GM10248 (cell line): ENCODE measurements at places on chromosomes 13 and 19.

DNA sequence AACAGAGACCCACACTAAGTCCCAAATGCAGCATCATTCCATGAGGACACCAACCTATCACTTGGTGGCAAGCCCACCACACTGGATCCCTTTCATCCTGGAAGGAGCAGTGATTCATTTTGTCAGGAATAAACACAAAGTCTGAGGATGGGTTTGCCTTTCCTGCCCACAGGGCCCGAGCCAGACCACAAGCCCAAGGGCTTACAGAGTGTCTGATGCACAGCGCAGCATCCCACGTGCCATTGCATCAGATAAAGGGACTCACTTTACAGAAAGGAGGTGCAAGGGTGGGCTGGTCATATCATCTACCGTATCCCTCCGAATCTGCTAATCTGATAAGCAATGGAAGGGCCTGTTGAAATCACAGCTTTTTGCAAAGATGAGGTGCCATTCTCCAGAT is 12.2 kb upstream of the KCTD15 start:
- no peak for DNase-seq

- DNase-seq = no peak
Observed at GRCh38 chr13:33448889-33449288, 163.3 kb upstream of the STARD13 start.

DNA sequence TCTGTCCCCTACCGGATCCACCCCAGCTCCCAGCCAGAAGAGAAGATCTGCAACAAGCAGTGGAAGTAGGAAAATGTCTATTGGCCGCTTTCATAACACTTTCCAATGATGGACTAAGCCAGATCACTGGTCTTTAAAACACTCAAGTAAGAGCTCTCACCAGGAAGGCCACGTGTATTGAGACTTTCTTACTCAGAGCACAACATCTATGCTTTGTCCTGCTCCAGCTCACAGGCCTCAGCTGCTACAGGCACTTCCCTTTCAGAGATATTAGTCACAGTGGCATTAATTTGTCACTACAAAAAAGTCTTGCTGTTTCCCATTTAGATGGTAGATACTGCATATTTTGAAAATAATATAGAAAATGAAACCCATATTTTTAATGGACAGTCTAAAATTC is 164.2 kb downstream of the ABCC4 start:
- DNase-seq = peak; percentile 54

DNA sequence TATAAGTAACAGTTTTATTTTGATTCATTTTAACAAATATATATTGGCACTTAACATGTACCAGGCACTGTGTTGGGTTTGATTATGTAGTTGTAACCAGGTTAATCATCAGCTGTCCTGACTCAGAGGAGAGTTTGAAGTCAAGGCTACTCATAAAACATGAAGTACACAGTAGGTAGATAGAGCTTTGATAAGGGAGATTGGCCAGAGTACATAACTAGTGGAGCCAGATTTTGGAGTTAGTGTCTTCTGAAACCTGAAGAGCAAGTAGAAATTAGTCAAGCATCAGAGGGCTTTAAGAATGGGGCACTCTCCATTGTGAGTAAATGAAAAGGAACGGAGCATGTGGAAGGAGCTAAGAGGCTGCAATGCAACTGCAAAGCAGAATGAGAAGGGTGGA is 333.9 kb downstream of the RFC3 start:
- DNase-seq = no peak

- no peak for DNase-seq
Observed at GRCh38 chr19:42287827-42288107, 14.2 kb upstream of the PRR19 start.

DNA sequence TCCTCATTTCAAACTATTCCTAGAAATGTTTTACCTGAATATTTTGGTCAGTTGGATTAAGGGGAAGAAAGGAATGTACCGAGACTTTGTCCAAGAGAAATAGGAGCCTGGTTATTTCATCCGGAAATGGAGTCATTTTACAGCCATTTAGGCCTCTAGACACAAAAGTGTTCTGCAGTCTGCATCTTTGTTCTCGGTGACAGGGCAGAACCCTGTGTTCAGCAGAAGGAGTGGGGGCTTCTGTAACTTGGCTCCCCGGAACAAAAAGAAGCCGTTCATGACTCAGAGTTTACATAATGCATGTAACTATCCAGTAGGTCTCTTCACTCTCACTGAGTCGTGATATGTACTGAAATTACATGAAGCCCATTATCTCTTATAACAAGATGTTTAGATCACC is 21.6 kb upstream of the FNDC3A start:
- DNase-seq = no peak

DNA sequence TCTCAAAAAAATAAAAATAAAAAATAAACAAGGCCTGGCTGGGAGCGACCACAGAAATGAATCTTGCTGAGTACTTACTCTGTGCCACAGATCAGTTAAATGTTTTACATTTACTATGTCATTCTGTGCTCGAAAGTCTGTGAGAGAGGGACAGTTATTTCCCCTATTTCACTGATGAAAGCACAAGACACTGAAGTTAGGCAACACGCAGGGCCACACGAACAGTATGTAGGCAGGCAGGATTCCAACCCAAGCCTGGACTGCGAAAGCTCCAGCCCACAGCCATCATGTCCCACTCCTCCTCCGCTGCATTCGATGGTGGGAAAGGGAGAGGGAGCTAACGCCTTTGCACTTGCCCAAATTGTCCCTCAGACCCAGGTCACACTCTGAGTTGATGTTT is 34.2 kb downstream of the RUBCNL start:
- no peak for DNase-seq
